Activated naive CD8-positive, alpha-beta T cell treated with anti-CD3 and anti-CD28 coated beads for 36 hours (primary cell): ENCODE measurements at places on chromosomes 6 and 20. TPM values are rescaled to one million over a fixed set of nuclear protein-coding genes. Genes with fewer than 3 reads are reported as not detected.

The RBM38 gene
- 144 TPM for total RNA-seq

The C6orf52 gene
- 6.3 TPM for total RNA-seq

The SPAG4 gene
- 7.8 TPM for total RNA-seq

The YWHAB gene
- total RNA-seq: 247 TPM
